ENCODE measurements at places on chromosomes 4 and X.

GRCh38 chr4:2402048-2402842 is 16.2 kb downstream of the ZFYVE28 start:
- DNase-seq, result peak; percentile 49

- no peak for DNase-seq
These were observed 75.1 kb downstream of the BANK1 start for GRCh38 chr4:101865501-101866062.

GRCh38 chr4:28267166-28267565 is 1406.5 kb downstream of the STIM2 start:
- DNase-seq, result no peak

- no peak for DNase-seq
These were observed 14.7 kb downstream of the WDR1 start for GRCh38 chr4:10101671-10102473.

DNA sequence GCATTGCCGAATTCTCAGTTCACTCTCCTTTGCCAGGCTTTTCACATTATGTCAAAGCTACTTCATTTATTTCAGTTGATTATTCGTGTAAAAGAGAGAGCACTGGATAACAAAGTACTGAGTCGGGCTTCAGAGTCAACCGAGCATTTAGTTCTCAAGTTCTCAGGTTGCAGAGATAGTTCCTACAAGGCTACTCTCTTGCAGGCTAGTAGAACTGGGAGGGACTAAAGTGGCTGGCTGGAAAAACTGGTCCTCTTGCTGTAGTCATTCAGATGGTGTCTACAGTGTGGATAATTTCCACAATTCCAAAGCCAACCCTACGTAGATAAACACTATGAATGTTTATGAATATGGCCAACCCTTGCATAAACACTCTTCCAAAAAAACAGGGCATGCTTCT is 4.6 kb upstream of the CCNG2 start:
- no peak for DNase-seq

DNA sequence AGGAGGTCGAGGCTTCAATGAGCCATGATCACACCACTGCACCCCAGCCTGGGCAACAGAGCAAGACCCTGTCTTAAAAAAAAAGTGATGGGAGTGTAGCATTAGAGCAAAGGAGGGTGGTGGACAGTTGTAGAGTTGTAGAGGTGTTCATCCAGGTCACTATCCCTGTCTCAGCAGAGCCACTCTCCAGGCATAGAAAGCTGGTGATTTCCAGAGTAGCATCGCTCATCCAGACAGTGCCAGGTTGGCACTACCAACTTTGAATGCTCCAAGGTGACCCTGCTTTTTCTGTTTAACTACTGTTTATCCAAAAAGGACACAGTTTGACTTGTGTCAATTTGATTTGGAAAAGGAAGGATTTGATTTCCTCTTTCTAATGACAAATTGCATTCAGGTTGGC is 147.3 kb downstream of the USP46 start:
- DNase-seq, result no peak

DNA sequence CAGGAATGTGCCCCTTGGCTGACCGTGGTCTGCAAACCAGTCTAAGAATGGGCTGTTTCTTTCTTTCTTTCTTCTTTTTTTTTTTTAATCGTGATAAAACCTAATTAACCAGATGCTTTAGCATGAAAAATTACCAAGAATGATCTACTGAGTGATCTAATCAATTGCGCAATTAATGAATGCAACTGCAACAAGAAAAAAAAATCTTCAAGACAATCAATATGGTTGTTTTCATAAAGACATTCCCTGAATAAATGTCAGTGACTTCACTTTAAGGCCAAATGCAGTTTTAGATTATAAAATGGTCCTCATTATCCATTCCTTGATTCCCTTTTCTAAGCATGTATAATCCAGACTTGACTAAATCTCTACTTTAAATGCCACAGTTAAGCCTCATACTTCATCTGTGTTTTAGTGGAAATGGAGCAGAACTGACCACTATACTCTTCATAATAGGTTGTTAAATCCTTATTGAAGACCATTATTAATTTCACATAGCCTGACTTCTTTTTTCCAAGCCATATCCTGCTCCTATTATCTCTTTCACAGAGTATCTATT is 51.6 kb upstream of the SETD7 start:
- DNase-seq, result no peak

GRCh38 chr4:1748465-1748995 is 27.2 kb downstream of the TACC3 start:
- peak; percentile 90 for DNase-seq

GRCh38 chr4:183485411-183486160 is 19.3 kb upstream of the ING2 start:
- no peak for DNase-seq

- no peak for DNase-seq
These were observed 157.4 kb downstream of the PTTG2 start for GRCh38 chr4:38117591-38117990.

DNA sequence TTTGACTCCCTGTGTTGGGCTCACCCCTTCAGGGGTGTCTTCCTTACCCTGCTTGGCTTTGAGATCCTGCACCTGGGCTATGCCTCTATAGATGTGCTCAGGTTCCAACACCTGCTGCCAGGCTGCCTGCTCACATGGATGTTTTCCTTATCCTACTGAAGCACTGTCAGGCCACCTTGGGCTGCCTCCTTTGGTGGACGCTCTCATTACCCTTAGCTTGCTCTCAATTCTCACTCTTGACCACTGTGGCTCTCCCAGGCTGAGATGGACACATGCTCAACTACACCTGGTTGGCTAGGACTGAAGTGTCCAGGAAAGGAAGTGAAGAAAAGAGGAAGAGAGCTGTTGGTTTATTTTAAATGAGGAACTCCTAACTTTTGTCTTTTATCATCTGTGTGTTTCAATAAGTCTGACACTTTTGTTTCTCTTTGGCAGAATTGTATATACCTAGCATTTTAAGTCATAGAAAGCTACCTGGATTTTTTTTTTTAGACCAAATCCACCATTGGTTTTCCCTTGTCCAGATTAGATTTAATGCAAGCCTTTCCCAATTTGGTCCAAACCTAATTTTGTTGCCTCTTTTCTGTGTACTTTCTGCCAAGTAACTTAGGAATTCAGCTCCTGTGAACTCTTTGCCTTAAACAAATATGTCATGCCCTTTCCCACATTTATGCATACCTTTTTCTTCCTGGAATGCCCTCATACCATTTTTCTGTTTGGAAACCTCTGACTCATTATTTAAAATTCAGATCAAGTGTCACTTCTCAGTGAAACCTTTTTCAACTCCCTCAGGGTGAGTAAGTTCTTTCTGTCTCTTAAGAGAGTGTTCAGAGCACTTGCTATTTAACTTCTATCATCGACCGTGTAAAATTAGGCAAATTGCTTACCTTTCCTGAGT is 175.8 kb downstream of the GC start:
- peak; percentile 6 for DNase-seq

DNA sequence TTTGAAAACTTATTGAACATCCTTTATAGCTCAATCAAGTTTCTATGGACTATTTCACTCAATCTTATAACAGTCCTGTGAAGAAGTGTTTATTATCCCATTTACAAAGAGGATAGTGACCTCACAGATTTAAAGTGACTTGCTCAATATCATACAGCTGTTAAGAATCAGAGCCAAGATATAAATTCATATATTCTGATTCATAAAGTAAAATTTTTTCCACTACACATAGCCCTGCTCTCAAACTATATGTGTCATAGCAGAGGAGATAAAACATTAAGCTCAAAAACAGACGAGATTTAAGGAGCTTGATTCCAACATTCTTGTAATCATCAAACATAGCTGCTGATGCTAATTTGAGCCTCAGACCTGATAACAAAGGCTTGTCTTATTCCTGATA is 226.8 kb downstream of the CAMK2D start:
- no peak for DNase-seq

- no peak for DNase-seq
These were observed 2.9 kb upstream of the GRPR start for GRCh38 chrX:16120431-16120830.

- no peak for DNase-seq
These were observed 231.4 kb downstream of the VEGFC start for GRCh38 chr4:176561368-176561767.

GRCh38 chr4:63580796-63581475 is 828.3 kb downstream of the TECRL start:
- DNase-seq, result no peak

- no peak for DNase-seq
These were observed 53.3 kb upstream of the LNX1 start for GRCh38 chr4:53644607-53645006.

DNA sequence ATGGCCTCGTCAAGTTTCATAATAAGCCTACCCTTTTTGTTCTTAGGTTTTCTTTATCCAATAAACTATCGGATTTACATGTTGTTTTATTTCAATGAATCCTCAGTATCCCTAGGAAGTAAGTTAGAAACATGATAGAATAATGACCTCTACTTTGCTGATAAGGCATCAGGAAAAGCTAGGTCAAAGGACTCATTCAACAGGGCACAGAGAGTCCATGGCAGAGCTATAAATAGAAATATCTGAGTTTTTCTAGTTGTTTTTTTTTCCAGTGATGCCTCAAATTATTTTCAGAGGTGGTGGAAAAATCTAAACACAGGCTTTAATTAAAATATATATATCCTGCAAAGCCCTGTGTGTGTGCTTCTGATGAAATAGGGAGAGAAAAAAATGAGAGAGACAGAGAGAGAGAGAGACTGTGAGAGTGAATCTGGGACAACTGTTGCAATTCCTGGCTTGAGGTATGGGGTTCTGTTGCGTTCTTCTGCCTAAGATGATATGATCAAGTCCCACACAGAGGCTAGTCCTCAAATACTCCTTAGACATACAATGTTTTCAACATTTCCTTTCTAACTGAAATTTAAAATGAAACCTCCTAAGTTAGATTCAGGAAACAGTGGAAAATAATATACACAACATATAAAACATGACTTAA is 139.9 kb downstream of the HDX start:
- no peak for DNase-seq

DNA sequence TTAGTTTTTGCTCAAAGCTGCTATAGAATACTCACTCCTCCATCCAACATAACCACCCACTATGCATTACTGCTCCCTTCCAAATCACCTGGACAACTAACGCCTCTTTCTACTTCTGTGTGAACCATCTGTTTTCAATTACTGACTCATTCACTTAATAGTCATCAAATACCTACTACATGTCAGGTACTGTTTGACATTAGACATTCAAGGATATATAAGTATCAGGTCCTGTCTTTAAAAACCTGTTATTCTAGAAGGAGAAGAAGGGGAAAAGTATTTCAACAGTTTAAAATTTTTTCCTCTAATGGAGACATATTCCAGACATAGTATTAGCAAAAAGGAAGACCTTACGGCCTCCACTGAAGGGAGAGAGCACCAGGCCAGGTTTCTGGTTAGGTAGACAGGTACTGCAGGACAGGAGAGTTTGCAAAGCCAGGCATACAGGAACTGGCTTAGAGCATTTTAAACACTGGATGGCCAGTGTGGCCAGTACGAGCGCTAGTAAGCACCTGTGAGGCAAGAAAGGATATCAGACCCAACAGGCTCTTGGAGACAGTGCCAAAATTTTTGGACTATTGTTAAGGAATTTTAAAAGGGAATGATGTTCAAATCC is 39.0 kb downstream of the SH3RF1 start:
- no peak for DNase-seq

DNA sequence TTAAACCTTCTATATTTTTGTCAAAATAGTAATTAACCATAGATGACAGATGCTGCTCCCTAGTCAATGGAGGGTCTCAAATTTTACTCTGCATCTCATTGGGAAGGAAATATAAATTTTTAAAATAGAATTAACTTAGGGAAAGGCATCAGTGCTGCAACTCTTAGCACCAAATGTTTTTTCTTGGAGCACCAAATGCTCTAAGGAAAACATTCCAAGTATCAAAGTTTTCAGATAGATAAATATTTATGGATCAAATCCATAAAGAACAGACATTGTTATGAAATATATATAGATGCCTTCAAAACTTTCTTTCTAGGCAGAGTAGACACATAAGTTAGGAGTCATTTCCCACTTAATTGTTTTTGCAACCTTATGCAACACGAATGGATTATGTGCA is 168.7 kb downstream of the ANTXR2 start:
- DNase-seq, result no peak

DNA sequence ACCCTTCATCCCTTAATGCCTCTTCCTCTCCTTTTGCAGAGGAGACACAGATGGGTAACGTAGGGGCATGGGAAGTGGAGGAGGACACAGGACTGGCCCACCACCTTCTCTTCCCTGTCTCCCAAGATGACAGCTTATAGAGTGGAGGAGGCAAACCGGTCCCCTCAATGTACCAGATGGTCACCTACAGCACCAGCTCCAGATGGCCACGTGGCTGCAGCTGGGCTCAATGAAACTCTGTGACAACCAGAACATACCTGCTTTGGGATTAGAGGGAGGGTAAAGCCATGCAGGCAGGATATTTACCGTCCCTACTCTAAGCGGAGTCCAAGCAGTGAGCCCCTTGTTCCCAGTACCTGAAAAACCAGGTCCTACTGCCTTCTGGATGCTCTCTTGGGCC is 7.5 kb upstream of the KLHL15 start:
- DNase-seq, result no peak

- DNase-seq, result no peak
These were observed 190.9 kb upstream of the BANK1 start for GRCh38 chr4:101599620-101600019.

DNA sequence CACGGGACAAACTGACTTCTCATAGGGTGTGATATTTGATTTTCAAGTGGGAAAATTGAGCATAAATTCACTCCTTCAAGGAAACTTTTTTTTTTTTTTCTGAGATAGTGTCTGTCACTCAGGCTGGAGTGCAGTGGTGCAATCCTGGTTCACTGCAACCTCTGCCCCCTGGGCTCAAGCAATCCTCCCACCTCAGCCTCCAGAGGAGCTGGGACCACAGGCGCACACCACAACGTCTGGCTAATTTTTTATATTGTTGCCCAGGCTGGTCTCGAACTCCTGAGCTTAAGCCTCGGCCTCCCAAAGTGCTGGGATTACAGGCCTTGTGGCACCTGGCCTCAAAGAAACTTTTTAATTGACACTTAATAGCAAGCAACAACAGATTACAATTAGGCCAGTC is 13.8 kb downstream of the CLDN34 start:
- no peak for DNase-seq

GRCh38 chrX:139762400-139763183 is 54.6 kb upstream of the MCF2 start:
- DNase-seq, result no peak

DNA sequence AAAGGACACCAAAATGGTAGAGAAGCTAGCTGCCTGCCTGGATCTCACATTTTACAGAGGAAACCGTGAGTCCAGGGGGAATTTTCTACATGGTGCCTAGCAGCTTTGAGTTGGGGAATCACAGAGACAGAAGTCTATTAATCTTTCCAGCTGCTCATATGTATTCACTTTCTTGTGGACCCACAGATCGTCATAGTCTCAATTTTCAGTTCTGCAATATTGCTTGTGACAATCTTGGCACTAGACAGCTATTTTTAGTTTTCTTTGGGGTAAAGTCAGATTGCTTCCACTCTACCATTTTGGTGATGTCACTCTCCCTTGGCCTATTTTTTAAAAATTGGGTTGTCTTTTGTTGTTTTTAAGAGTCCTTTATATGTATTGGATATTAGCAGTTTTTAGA is 233.4 kb upstream of the STK26 start:
- DNase-seq, result no peak

DNA sequence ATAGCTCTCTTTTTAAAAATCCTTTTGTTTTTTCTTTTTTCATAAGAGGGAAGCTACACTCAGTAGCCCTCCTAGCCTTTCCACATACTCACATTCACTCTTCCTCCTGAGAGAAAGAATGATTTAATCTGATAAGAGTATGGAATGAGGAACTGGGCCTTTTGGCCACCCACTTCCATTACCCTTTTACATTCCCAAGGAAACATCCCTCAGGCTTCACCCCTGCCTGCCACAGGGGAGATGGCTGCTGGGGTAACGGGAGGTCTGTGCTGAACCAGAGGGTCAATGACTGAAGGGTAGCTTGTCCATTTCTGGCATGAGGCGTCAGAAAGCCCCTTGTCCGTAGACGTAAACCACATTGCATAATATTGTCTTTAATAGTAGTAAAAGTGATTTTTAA is 67.2 kb upstream of the CCSER1 start:
- DNase-seq, result no peak

Measured in hepatic stellate cell (primary cell).